Hindlimb muscle (tissue), 1 donor: ENCODE measurements at places on chromosomes 5 and 9.
A peak's percentile ranks its signal among the peaks of the same experiment; 100 is the strongest.

GRCh38 chr5:107342371-107342770 is 328.4 kb downstream of the EFNA5 start:
- no peak for DNase-seq

DNA sequence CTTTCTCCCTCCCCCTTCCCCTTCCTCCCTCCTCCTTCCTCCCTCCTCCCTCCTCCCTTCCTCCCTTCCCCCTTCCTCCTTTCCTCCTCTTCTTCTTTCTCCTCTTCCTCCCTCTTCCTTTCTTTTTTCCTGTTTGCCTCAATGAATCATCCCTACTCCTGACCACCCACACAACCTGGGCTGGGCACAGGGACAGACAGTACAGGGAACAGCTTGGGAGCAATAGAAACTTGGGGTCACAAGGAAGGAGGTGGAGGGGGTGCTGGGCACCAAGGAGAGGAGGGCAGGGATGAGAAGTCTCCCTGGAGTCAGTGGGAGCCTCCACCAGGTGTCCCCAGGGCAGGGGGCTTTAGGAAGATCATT is 5.0 kb downstream of the TTC16 start:
- DNase-seq, result no peak

- DNase-seq, result no peak
Observed at GRCh38 chr5:151012862-151013261, 7.5 kb upstream of the GPX3 start.

DNA sequence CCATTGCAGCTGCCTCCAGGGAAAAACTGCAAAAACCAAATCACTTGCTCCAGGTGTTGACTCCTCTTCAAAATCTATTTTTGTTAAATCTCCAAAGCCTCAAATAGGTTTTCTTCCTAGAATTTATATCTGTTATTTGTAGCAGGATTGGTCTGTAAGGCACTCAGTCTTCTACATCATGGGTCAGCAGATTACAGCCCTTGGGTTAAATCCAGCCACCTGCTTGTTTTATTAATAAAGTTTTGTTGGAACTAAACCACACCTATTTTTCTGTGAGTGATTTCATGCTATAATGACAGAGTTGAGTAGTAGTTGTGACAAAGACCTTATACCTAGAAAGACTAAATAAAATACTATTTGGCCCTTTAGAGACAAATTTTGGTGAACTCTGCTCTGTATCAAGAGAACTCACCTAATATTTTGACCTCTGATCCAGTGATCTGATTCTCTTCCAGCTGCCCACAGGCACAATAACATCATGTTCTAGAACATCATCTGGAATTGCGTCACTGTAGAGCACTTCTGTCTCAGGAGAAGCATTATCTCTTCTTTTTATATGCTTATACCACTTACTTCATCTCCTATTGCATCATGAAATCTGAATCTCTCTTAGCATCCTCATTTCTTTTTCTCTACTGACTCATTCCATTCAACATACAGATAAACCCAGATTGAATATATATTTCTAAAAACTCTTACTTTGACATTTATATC is 130.1 kb downstream of the RPS23 start:
- no peak for DNase-seq

DNA sequence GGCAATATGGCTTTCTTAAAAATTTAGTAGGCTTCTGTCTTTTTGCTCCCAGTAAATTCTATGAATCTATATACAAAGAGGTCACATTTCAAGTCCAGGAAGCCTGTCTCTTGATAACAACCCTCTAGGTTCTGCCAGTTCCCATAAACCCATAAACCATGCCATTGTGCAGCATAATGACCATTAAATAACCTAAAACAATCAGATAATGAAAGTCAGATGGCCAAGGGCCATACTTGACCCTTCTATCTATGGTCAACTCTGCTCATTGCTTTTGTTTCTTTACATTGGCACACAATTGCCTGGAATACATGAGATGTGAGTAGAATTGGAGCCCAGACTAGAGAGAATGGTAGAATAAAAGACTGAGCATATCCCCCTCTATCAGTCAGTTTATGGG is 305.4 kb upstream of the KIF2A start:
- DNase-seq, result no peak

GRCh38 chr5:180047667-180048066 is 23.9 kb downstream of the RNF130 start:
- DNase-seq, result no peak

DNA sequence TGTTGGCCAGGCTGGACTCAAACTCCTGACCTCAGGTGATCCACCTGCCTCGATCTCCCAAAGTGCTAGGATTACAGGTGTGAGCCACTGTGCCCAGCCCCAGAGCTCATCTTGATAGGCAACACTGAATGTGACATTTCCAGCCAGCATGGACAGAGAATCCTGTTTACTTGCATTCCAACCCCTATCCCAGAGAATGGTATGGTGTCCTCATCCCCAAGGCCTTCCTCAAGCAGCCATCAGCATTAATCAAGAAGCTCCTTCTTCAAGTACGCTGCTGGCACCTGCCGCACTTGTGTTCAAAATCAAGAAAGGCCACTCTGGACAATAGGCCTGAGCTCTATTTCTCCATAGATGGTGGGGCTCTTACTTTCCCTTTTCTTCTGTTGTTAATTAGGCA is 40.2 kb downstream of the STARD4 start:
- no peak for DNase-seq

- no peak for DNase-seq
Observed at GRCh38 chr5:102959055-102959454, 160.9 kb downstream of the GIN1 start.

DNA sequence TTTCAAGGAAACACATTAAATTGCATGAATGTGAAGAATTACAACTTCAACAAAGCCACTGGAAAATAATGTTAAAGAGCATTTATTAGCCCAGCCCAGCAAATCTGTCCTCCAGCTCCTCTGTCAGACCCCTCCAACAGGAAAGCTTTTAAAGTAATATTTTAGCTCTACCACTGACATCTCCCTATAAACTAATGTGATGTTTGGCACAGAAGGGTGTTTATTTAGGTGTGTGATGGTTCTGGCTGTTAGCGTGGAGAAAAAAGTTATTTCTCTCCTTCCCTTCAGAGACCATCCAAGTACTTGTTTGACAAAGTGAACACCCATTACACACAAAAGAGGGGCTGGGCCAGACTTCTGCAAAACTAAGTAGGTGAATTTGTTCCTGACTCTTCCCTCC is 111.9 kb upstream of the TARS1 start:
- no peak for DNase-seq

- peak; percentile 8 for DNase-seq
Observed at GRCh38 chr9:86202338-86202882, 57.0 kb downstream of the C9orf153 start.

DNA sequence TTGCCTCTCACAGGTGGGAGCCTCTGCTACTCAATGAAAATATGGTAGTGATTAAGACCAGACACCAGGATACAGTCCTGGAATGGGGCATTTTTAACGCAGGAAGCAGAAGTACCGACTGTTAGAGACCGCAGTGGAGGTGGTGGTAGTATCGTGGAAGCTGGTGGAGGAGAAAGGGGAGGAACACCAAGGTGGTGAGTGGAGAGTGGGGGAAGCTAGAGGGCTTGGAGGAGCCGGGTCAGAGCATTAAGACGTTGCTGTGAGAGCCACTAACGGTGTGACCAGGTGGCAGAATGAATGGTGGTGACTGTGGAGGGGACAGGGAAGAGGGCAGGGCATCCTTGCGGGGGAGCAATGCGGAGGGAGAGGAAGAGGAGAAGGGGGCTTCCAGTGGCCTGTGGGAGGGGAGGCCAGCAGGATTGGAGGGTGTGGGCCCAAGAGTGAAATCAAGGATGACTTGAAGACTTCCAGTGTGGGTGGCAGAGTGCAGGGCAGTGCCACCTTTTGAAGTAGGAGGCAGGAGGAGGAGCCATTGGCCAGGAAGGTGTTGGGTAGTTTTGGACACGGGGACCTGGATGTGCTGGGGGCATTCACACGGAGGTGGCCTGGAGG is 1.6 kb upstream of the UBAC1 start:
- no peak for DNase-seq

- DNase-seq, result no peak
Observed at GRCh38 chr9:78292716-78293497, 4.0 kb upstream of the PSAT1 start.

GRCh38 chr5:59002162-59002825 is 419.4 kb downstream of the RAB3C start:
- DNase-seq, result no peak

DNA sequence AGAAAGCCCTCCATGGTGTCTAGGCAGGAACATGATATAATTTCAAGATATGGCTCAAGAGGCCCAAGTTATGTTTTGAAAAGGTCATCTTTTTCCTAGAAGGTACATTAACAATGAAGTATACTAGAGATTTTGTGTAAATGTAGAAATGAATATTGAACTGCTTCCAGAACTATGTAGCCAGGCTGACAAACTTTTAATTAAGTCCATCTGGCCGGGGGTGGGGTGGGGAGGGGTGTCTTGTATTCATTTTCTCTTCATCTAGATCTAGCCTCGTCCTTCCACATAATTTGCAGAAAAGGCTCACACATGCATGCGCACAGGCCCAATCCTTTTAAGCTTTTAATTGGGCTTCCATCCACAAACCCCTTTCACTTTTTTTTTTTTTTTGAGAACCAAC is 323.3 kb downstream of the ARL15 start:
- DNase-seq, result no peak

GRCh38 chr9:105608721-105609598 is 51.0 kb downstream of the FKTN start:
- DNase-seq, result peak; percentile 18

- no peak for DNase-seq
Observed at GRCh38 chr9:94821098-94821887, 94.8 kb downstream of the AOPEP start.

DNA sequence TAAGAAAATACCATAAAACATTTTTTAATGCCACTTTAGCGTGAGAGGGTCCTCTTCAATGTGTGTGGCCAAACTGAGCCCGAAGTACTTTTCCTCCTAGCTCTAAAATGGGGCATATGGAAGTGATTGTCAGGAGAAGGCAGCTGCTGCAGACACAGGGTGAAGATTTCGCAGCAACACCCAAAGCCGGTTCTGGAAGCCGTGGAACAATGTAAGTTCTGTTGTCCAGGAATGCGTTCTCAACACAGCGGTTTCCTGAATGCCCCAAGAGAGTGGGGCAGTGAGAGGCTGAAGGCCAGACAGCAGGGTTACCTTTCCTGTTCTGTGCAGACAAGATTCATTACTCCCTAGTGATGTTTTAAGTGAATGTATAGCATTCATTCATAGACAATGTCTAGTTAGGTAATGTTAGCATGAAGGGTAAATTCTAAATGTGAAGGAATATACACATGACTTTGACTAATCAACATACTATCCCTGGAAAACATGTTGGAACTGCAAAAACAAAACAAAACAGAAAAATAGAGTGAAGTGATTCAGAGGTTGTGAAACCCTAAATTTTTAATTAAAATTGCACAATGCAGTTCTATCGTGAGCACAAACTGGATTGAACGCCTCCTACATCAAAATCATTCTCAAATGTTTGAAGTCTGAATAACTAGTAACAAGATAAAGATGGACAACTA is 197.0 kb upstream of the SEMA6A start:
- no peak for DNase-seq

DNA sequence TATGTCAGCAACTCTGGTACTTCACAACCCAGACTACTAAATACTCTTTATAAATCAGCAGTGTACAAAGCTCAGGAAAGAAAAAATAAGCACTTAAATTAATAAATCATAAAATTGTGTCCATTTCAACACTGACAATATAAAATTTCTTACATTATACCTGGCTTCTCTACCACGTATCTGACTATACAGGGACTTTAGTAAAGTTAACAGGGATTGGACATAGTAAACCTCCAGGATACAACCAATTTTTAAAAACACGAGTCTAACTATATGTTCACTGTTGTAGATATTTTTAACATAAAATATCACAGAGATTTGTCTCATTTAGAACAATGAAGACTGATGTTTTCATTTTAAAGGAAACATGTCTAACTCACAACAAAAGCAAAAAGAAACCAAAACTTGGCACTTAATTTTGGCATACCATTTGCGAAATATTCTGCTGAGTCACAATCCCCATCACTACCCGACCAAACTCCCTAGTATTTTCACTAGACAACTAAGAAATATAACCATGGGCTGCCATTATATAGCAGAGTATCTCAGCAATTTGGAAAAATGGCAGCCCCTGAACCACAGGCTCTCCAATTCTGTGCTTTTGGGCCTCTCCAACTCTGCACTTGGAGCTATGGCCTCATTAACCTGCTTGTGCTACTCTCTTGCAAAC is 14.4 kb downstream of the FAM169A start:
- no peak for DNase-seq

- no peak for DNase-seq
Observed at GRCh38 chr5:763397-763796, 21.1 kb downstream of the ZDHHC11B start.

DNA sequence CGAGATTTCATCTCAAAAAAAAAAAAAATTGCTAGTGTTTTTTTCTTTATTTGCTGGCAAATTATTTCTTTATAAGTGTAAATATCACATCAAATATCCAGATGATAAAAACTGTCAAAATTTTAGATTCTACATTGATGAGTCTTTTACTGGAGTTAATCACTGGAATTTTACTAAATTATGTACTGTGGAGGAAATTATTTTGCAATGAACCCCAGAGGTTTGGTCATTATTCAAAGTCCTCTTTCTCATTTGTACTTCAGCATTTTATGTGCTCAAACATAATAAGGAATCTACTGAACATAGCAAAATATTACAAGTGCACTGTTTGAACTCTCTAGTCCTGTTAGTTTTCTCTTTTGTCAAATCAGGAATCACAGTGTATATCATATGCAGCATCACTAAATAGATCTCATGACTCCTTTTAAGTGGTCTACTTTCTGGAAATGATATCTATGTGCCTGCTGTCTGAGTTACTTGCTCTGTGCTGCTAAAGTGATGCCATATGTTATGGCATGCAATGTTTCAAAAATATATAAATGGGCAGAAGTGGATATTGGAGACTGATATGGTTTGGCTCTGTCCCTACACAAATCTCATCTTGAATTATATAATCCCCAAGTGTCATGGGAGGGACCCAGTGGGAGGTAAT is 18.0 kb downstream of the OTULINL start:
- DNase-seq, result no peak

GRCh38 chr5:42620579-42621216 is 135.9 kb upstream of the CCDC152 start:
- no peak for DNase-seq
